ENCODE measurements at places on chromosomes 13 and 19.

DNA sequence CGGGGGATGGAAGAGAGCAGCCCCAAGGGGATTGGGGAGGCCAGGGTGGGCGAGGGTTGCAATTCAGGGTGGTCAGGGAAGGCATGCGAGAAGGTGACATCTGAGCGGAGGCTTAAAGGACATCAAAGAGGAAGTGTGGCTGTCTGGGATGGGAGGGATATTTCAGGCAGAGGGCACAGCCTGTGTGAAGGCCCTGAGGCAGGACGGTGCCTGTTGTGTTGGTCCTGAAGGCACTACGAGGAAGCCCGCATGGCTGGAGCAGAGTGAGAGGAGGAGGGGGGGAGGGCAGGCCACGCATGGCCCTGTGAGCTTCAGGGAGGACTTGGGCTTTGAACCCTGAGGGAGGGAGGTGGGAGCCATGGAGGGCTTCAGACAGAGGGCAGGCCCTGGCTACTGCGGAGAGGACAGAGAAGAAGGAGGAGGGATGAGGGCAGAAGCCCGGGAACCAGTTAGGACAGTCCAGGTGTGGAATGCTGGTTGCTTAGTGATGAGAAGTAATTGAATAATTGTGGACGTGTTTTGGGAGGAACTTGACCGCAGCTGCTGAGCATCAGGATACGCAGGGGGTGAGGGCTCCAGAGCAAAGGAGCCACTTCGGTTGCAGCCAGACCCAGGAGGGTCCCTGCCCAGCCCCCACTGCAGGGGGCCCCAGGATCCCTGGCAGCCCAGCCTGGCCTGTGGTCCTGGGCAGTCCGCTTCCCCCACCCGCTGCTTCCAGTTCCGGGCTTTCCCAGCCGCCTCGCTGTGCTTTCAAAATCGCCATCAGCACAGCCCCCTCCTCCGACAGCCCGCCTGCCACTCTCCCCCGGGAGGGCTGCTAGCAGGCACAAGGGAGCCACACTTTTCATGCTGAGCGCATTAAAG lies 6.2 kb downstream of the TLE6 start:
- peak; percentile 79 for DNase-seq

GRCh38 chr13:51858433-51859247 lies 3.1 kb upstream of the CCDC70 start:
- no peak for DNase-seq

DNA sequence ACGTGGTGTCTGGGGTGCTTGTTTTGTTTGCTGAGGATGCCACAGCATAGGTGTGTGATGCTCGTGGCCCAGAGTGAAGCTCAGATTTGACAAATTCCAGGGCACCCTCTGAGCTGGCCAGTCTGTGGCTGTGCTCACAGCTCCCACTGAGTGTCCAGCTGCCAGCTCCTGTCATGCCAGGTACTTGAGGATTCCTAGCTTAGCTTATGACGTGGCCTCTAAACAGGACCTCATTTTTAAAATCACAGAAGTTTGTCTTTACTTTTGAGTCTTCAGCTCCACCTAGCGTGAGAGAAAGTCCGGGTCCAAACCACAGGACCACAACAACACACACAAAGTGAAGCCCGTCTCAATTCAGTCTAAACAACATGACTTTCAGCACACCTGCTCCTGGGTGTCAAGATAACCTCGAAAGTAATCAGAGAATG lies 117.3 kb downstream of the RAB20 start:
- no peak for DNase-seq

DNA sequence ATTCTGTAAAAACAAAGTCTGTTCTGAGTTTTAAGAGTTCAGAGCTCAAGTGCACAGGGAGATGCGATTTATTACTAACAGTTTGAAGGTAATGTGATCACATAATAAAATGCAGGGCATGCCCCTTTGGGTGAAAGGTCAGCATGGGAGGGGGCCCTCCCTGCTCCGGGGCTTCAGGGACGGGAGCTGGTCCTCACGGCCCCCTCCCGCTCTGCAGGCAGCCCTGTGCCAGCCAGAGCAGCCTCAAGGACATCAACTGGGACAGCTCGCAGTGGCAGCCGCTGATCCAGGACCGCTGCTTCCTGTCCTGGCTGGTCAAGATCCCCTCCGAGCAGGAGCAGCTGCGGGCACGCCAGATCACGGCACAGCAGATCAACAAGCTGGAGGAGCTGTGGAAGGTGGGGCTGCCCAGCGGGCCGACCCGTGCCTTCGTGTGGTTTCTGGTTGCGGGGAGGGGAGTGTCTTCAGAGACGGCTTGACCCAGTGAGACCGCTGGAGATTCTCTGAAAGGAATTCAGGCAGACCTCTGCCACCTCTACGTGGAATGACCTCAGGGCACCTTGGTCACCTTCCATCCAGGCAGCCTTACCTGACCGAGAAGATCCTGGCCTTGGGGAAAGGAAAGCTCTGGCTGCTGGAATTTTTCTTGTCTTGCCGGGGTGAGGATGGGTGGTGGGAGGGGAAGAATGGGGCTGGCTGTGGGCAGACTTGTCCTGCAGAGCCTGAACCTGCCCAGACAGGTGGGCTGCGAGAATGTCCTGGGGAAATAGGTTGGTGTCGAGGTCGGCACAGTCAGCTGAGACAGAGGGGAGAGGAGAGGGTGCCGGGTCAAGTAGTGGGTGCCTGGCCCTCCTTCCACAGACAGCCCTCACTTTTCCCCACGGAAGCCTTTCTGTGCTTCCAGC lies 19.0 kb downstream of the UPF1 start:
- no peak for DNase-seq

DNA sequence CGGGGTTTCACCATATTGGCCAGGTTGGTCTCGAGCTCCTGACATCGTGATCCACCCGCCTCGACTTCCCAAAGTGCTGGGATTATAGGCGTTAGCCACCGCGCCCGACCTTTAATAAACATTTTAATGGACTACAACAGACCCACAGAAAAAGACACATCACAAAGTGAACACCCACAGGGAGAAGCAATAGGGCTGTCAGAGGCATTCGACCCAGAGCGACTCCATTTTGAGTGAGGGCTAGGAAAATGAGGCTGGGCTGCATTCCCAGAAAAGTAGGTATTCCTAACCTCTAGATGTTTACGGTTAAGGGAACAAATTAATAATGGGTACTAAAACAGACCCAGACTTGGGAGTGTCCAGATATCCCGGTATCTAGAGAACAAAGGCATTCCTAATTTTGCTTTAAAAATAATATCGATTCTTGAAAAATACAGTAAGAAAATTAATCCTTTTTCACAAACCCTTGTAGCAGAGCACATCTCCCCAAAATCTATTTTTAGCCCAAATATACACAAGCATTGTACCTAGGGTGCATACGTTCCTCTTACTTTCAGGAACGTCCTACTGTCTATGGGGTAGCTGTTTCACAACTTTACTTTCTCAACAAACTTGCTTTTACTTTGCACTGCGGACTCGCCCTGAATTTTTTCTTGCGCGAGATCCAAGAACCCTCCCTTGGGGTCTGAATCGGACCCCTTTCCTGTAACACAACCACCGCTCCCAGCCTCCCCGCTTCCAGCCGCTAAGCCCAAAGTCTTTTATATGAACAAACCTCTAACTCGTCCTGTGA lies 811 bp upstream of the ZNF8 start:
- no peak for DNase-seq

GRCh38 chr13:84607261-84608013 lies 725.2 kb upstream of the SLITRK1 start:
- DNase-seq: no peak

GRCh38 chr19:42445948-42446347 lies 3.2 kb upstream of the CXCL17 start:
- DNase-seq: no peak

DNA sequence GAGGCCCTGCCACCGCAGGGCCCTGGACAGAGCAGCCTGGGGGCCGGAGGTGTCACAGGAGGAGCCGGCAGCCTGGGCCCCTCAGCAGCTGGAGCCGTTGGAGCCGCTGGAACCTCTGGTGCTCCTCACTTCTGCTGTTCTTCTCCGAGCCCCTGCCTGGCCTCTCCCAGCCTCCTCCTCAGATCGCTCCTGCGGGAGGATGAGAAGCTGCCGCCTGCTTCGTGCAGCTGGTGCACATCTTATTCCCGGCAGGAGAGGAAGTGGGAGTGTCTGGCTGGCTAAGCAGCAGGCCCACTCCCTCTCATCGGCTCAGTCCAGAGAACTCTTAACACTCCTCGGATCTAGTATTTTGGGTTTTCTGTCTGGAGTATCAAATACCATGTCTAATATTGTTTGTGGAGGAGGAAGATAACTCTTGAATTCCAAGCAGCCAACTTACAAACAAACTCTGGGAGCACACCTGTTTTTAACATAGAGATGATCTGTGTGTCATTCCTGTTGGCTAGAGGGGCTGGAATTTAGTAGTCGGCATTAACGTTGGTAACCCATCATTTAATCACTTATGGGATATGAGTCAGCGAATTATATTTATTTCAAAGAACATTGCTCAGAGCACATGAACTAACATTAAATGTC lies 37.1 kb upstream of the RNF113B start:
- no peak for DNase-seq

GRCh38 chr19:39692166-39692565 lies 12.1 kb upstream of the LGALS14 start:
- no peak for DNase-seq

GRCh38 chr19:54191011-54191810 lies at the start of gene TSEN34:
TSS of gene TSEN34 (plus strand) at chr19:54191308. CDS start at chr19:54191365, 57 bp downstream.
- DNase-seq: peak; percentile 71

- DNase-seq: no peak
These were observed 471.4 kb downstream of the MYO16 start for GRCh38 chr13:109100705-109101304.

DNA sequence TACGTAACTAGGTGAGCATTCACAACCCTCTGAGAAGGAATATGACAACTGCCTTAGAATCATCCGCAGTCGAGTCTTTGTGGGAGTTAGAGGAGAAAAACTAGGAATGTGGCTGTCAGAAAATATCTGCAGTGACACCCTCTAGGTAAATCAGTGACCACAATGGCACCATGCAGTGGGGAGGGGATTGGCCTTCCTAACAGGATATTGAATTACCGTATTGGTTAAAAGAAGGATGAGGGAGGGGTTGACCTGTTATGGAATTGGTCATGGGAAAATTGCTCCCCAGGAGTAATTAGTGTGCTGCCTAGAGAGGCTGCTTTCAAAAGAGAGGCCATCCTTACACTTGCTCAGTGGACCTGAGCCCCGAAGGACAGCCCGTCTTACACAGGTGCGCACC lies 205.6 kb upstream of the SOX1 start:
- DNase-seq: no peak

- no peak for DNase-seq
These were observed 8.0 kb upstream of the B3GLCT start for GRCh38 chr13:31191748-31192147.

DNA sequence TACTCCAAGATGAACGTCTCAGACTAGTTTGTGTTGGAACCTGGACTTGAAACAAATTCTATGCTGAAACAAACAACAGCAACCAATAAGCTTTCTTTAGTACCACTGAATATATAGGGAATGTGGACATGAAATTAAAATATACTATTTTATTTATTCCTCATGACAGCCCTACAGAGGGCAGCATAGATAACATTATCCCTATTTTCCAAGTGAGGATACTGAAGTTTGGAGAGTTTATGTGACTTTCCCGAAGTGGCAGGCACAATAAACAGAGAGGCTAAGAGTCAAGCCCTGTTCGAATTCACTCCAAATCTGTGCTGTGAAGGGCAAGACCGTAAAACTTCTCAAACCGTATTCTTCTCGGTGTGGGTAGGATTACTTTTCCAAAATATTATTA lies 509.9 kb upstream of the GPC6 start:
- peak; percentile 55 for DNase-seq

GRCh38 chr13:107088061-107088460 lies 520.1 kb upstream of the ARGLU1 start:
- DNase-seq: no peak

Measured in HEK293T (cell line).